CD4-positive, alpha-beta T cell treated with Interleukin-1 beta for 1 hour (primary cell): ENCODE measurements at places on chromosomes 6 and 20.

DNA sequence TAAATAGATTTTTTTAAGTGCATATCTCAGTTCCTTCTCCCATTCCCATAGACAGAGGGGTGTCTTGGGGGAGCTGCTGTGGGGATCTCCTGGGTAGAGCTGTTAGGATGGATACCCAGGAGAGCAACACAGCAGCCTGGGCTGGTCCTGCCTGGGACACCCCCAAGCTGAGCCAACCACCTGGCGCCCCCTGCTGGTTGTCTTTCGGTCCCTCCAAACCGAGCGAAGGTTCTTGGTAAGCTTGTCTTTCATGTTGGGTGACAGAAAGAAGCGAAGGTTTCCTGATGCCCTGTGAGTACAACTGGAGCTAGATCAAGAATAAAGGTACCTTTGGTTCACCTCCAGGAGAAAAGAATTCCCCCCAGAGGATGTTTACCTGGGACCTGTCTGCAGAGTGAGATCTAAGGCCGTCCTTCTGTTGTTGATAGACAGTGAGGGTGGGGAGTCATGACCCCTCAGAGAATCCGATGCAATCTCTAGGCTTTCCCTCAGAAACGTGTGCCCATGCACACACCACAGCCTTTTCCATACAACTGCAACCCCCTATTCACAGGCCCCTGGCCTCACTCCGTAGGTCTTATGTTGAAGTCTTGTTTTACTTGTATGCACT lies 50.8 kb downstream of the SNX9 start:
- peak; percentile 81 for DNase-seq

- no peak for DNase-seq
Measured at GRCh38 chr6:132405143-132405915, 4.1 kb upstream of the MOXD1 start.

DNA sequence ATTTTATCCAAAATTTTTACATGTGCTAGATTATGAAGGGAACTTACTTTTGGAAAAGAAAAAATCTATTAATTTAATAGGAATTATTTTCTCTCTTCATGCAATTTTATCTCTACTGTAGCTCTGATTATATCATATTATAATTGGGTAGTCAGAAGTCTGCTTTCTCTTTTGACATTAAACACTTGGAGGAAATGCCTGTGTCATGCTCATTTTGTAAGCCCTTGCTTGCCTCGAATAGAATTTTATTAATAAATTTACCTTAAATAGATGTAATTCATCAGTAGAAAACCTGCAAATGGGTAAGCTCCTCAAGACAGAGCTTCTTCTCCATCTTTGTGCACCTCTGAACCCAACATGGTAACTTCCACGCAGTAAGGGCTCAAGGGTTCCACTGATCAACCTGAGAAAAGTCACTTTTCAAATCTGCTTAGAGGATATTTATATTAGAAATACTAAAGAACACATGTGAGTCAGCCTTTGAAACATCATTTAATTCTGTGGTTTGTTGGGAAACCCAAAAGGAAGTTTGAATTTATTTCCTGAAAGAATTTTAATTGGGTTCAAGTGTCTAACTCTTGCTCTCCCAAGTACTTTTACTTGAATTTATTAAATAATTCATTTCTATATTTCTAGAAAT lies 266.0 kb downstream of the ALDH8A1 start:
- no peak for DNase-seq

- no peak for DNase-seq
Measured at GRCh38 chr6:26243752-26244151, 121.2 kb upstream of the BTN3A2 start.

DNA sequence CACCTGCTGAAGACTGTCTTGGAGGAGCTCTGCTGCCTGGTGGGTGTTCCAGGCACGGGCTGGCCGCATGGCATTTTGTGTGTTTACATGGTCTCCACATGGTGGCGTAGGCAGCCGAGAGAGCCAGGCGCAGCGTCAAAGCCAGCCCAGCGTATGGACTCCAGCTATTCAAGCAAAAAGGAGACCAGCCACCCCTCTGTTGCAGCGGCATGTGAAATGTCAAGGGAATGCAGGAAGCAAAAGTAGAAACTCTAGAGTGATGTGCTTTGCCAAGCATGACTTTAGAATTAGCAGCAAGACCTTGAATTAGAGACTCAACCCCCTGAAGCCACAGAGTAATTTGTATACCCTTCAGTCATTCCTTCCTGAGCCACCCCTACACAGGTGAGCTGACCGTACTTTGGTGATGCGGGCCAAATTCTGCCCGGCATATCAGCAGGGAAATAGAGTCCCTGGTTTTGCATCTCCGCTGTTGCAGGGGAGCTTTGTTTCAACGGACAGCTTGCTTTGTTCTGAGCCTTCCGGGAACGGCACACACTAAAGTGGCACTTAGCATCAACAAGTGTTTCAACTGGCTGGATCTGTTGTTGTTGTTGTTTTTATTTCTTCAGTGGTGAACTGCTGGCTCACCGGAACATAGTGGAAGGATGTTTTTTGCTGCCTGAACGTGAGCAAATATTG lies 48.5 kb downstream of the FNDC1 start:
- no peak for DNase-seq

DNA sequence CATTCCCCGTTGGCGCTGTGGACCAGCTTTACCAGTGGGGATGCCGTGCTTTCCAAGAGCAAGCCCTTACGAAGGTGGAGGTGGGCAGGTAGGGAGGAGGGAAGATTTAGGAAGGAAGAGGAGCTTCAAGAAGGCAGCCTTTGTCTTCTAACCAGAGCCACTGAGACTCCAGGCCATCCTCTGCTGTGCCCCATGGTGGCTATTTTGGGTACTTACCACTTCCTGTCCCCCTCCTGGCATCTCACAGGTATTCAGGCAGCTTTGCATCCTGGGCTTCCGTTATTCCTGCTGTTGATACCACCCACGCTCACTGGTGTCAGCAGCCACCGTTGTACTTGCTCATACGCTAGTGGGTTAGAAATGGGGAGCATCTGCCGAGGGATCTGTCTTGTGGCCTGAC lies 22.9 kb downstream of the ERMARD start:
- no peak for DNase-seq

DNA sequence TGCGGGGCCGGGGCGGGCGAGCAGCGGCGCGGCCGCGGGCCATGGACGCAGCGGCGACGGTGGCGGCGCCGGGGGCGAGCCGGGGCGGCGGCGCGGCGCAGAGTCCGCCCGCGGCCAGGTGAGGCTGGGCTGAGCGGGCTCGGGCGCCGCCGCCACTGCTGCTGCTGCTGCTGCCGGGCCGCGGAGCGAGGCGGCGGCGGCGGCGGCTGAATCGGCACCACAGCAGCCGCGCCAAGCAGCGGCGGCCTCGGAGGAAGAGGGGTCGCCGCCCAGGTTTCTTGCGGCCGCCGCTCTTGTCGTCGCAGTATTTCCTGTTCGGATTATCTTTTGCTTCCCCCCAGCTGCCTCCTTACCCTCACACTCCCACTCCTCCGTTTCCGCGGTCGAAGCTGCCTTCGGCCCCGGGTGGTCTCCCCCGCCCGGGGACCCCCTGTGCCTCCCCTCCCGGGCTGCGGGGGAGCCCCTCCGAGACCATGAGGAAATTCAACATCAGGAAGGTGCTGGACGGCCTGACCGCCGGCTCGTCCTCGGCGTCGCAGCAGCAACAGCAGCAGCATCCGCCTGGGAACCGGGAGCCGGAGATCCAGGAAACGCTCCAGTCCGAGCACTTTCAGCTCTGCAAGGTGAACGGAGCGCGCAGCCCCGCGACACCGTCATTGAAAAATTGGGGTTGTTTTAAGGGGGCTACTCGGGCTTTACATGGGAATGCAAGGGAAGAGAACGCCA lies at the start of gene STXBP5:
STXBP5 (plus strand) TSS at position 358 of the 726 bp plus-strand sequence; CDS start at position 474, 116 bp downstream.
- DNase-seq, result peak; percentile 32

DNA sequence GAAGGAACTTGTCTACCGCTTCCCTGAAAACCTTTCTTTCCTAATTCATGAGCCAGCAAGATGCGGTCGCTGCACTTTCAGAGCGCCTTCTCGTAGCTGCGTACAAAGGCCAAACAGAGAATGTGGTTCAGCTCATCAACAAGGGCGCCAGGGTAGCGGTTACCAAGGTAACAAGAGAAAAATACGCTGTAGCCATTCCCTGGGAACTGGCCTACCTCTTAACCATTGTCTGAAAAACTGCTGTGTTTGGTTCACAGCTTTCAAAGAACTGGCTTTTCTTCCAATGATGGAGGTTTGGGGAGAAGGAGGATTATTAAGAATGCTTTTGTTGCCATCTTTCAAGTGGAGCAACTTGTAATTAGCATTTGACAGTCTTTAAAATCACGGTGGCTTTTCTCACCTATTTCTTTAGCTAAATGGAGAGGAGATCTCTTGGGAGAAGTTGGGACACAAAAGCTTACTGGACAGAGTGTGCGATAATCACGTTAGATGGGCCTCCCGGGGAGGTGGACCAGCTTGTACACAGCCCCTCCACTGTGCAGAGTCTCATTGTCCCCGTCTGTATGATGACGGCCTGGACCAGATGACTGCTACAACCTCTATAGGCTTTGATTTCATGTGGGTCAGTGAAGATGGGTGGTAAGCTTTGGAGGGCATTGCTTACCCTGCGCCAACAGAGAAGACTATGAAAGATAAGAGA lies 71.5 kb downstream of the LYRM2 start:
- DNase-seq, result no peak
